ENCODE measurements at places on chromosomes 12 and 14.

- no peak overlapping the region for H3K27ac ChIP-seq
- no peak for DNase-seq
- no peaks in the 10 kb centered on the region for H3K4me1 ChIP-seq
- no peaks in the 10 kb centered on the region for H3K27me3 ChIP-seq
Observed at GRCh38 chr14:76498976-76499375, 123.0 kb downstream of the ESRRB start.

DNA sequence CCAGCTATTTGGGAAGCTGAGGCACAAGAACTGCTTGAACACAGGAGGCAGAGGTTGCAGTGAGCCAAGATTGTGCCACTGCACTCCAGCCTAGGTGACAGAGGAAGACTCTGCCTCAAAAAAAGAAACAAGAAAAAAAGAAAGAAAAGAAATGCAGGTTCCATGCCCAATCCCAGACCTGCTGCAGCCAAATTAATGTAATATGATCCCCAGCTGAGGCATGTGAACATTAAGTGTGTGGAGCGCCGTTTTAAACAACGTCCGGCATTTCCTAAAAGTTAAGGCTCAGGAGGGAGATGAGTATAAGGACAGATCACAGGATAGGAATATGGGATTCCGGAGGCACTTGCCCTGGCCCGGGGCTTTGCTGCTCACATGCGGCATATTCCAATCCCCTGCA, 162.9 kb downstream of the KSR2 start:
- H3K36me3 ChIP-seq, result no peaks in the 10 kb centered on the region
- H3K27me3 ChIP-seq, result peaks cover 21% of the 10 kb centered on the region
- H3K27ac ChIP-seq, result no peak overlapping the region
- no peak for DNase-seq

DNA sequence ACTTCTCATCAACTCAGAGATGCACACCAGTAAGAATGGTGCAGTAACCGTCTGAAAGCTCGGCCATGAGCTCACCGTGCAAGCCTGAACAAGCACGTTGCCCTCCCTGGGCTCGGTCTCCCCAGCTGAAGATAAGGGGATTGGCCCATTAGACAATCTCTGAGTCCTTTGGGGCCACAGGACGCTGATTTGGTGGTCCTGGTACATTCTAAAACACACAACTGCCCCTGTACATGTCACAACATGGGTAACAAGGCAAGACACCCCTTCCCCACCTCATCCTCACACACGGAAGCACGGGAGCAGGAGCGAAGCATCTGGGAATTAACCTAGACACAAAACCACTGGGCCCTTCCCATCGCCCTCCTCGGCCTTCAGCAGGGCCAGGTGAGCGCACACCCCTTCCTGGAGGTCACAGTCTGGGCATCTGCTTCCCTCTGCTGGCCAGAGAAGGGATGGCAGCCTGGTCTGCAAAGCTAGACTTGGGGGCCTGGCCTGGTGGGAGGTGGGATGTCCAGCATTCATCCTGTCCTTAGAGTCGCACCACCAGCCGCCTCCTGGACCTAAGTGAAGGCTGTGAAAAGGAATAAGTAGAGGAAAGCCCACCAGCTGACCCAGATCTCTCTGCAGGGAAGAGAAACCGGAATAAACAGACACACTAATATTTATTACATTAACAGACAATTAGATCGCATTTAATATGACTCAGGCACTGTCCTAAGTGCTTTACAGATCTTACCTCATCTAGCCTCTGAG, 18.9 kb upstream of the SMUG1 start:
- H3K27me3 ChIP-seq, result peaks cover 76% of the 10 kb centered on the region
- H3K4me1 ChIP-seq, result peaks cover 4% of the 10 kb centered on the region
- H3K36me3 ChIP-seq, result no peaks in the 10 kb centered on the region
- no peak overlapping the region for H3K4me3 ChIP-seq
- DNase-seq, result peak; percentile 63

- peak overlapping the region; percentile 85 for H3K4me3 ChIP-seq
- peak overlapping the region; percentile 97 for H3K27ac ChIP-seq
- H3K4me1 ChIP-seq, result peaks cover 20% of the 10 kb centered on the region
- no peaks in the 10 kb centered on the region for H3K27me3 ChIP-seq
Observed at GRCh38 chr12:64610660-64611340, 505 bp downstream of the RASSF3 start.

- H3K36me3 ChIP-seq, result peaks cover 22% of the 10 kb centered on the region
- H3K4me3 ChIP-seq, result peak overlapping the region; percentile 99
- peaks cover 29% of the 10 kb centered on the region for H3K4me1 ChIP-seq
- peak overlapping the region; percentile 99 for H3K27ac ChIP-seq
- H3K27me3 ChIP-seq, result no peaks in the 10 kb centered on the region
- DNase-seq, result peak; percentile 90
Observed at GRCh38 chr14:24095271-24096068, 1.4 kb downstream of the PCK2 start.

GRCh38 chr12:30813525-30814294, 59.0 kb upstream of the CAPRIN2 start:
- peaks cover 10% of the 10 kb centered on the region for H3K27me3 ChIP-seq
- no peaks in the 10 kb centered on the region for H3K36me3 ChIP-seq
- H3K27ac ChIP-seq, result no peak overlapping the region

DNA sequence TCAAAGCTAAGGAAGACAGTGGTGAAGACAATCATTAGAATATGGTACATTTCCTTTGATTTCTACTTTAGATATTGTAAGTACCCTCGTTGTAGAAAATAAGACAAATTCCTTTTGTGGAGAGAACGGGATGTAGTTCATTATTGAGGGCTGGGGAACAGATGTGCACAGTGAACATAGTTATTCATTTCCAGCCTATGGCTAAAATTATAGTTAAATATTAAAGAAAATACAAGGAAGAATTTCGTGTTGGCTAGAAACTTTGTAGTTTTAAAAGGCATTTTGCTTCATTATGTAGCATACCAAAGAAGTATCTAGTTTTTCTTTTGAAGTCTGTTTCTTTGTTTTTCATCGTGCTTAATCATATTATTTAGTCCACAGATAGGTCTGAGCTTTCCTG, 201.8 kb downstream of the ESR2 start:
- H3K36me3 ChIP-seq, result no peaks in the 10 kb centered on the region
- H3K27me3 ChIP-seq, result no peaks in the 10 kb centered on the region
- H3K4me3 ChIP-seq, result no peak overlapping the region
- no peak for DNase-seq

DNA sequence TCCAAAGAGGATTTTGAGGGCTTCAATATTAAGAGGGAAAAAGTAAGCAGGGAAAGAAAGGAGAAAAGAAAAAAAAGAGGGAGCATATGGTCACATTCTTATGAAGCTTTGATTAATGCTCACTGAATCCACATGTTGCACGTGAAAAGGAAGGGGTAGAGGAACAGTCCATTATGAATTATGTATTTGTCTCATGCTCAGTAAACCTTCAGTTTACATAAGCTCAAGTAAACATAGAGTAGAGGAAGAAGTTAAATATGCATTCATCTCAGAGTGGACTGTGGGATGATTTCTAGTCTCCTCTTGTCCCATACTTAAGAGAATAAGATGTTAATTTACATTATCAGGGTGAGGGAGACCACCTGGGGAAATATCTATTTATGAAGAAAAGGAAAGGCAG, 334.5 kb downstream of the IPO8 start:
- H3K27ac ChIP-seq, result no peak overlapping the region
- H3K36me3 ChIP-seq, result no peaks in the 10 kb centered on the region
- no peaks in the 10 kb centered on the region for H3K27me3 ChIP-seq
- DNase-seq, result no peak
- H3K4me1 ChIP-seq, result no peaks in the 10 kb centered on the region

DNA sequence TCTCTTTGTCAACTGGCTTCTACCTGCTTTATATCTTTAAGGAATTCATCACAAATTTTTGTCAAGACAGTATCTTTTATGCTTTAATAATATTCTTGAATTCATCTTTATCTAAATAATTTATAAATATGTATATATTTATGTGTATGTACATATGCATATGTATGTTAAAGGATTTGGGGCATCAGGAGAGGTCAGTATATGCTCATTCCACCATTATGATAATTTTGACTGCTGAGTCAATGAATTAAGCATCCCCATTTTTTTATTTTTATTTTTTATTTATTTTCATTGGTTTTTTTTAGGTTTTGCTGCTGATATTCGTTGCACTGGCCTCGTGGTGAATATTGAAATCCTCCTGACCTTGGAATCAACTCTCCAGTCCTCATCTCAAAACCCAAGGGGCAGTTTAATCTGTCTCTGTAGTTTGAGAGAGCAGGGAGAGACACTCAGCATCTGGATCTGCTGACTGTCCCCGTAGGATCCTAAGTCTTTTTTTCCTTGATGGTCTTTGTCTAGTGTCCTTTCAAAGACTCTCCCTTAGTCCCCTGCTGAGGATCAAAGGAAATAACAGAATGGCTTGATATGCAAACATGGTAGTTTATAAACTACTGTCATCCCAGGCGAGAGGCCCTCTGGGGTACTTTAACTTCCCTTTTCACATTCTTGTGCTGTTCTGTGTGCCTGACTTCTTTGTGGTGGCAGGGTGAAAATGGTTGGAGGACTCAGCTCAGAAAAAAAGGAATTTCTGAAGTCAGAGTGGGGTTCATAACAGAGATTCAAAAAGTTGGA, 218.7 kb downstream of the DIO2 start:
- DNase-seq, result no peak
- no peaks in the 10 kb centered on the region for H3K36me3 ChIP-seq
- no peaks in the 10 kb centered on the region for H3K27me3 ChIP-seq
- H3K4me3 ChIP-seq, result no peak overlapping the region
- no peak overlapping the region for H3K27ac ChIP-seq
- no peaks in the 10 kb centered on the region for H3K4me1 ChIP-seq

- H3K27ac ChIP-seq, result peak overlapping the region; percentile 56
- no peaks in the 10 kb centered on the region for H3K27me3 ChIP-seq
- no peak overlapping the region for H3K4me3 ChIP-seq
- peaks cover 86% of the 10 kb centered on the region for H3K4me1 ChIP-seq
Observed at GRCh38 chr12:104654665-104655609, 198.2 kb downstream of the CHST11 start.

GRCh38 chr12:90010089-90010488, 301.5 kb upstream of the ATP2B1 start:
- no peak overlapping the region for H3K27ac ChIP-seq
- peaks cover 28% of the 10 kb centered on the region for H3K4me1 ChIP-seq
- no peaks in the 10 kb centered on the region for H3K27me3 ChIP-seq
- H3K36me3 ChIP-seq, result peaks cover 4% of the 10 kb centered on the region
- H3K4me3 ChIP-seq, result no peak overlapping the region
- DNase-seq, result no peak

- peaks cover 17% of the 10 kb centered on the region for H3K27me3 ChIP-seq
- peak overlapping the region; percentile 47 for H3K27ac ChIP-seq
- peak; percentile 72 for DNase-seq
- peak overlapping the region; percentile 78 for H3K4me3 ChIP-seq
- peaks cover 36% of the 10 kb centered on the region for H3K4me1 ChIP-seq
- no peaks in the 10 kb centered on the region for H3K36me3 ChIP-seq
Observed at GRCh38 chr12:67698672-67699581, 50.4 kb downstream of the DYRK2 start.

- peaks cover 45% of the 10 kb centered on the region for H3K36me3 ChIP-seq
- no peak for DNase-seq
- no peak overlapping the region for H3K4me3 ChIP-seq
- H3K27me3 ChIP-seq, result no peaks in the 10 kb centered on the region
- peaks cover 31% of the 10 kb centered on the region for H3K4me1 ChIP-seq
- H3K27ac ChIP-seq, result peak overlapping the region; percentile 56
Observed at GRCh38 chr14:24297190-24297964, 2.2 kb downstream of the DHRS1 start.

GRCh38 chr14:70622111-70622712, 19.5 kb upstream of the TTC9 start:
- peaks cover 11% of the 10 kb centered on the region for H3K4me1 ChIP-seq
- peak; percentile 42 for DNase-seq
- no peak overlapping the region for H3K27ac ChIP-seq
- H3K4me3 ChIP-seq, result no peak overlapping the region
- no peaks in the 10 kb centered on the region for H3K27me3 ChIP-seq

- no peaks in the 10 kb centered on the region for H3K36me3 ChIP-seq
- peaks cover 11% of the 10 kb centered on the region for H3K27me3 ChIP-seq
- DNase-seq, result no peak
- no peaks in the 10 kb centered on the region for H3K4me1 ChIP-seq
- H3K27ac ChIP-seq, result no peak overlapping the region
Observed at GRCh38 chr12:75323663-75324062, 6.5 kb downstream of the CAPS2 start.

GRCh38 chr14:53306267-53306721, 153.2 kb upstream of the DDHD1 start:
- peak overlapping the region; percentile 69 for H3K4me3 ChIP-seq
- no peak for DNase-seq
- H3K27me3 ChIP-seq, result peaks cover 6% of the 10 kb centered on the region
- peaks cover 23% of the 10 kb centered on the region for H3K4me1 ChIP-seq
- H3K36me3 ChIP-seq, result peaks cover 4% of the 10 kb centered on the region

DNA sequence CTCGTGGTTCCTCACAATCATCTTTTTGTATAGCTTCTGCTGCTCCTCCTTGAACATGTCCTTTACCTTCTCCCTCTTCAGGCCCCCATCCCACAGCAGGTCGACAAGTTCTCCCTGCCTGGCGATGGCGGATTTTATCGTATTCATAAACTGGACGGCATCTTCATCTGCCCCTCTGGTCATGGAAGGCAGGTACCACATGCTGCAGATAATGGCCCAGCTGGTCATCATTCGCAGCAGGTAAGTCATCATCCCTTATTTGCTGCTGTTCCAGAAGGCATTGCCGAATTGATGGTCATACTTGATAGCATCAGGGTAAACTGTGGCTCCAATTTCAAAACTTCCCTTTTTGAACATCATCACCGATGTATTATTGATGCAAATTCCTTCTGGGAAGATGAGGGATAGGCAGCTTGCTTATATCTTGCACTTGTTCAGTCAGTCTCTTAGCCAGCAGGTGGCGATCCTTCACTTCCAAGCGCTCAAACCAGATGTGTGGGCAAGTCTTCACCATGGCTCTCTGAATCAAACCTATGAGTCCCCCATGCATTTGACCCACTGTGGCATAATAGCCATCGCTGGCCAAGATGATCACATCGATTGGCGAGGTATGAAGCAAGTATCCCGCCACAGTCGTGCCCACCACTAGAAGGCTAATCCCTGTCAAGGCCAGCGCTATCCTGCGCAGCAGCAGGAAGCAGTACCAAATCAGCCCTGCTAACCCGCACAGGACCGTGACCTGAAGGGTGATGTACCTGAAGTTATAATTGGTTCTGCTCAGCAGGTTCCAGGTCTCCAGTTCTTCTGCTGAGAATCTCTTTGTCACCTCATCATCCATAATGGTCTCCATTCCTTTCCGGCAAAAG, 381.5 kb upstream of the STXBP6 start:
- DNase-seq, result no peak
- no peaks in the 10 kb centered on the region for H3K36me3 ChIP-seq
- no peak overlapping the region for H3K27ac ChIP-seq
- no peaks in the 10 kb centered on the region for H3K27me3 ChIP-seq
- H3K4me3 ChIP-seq, result no peak overlapping the region

DNA sequence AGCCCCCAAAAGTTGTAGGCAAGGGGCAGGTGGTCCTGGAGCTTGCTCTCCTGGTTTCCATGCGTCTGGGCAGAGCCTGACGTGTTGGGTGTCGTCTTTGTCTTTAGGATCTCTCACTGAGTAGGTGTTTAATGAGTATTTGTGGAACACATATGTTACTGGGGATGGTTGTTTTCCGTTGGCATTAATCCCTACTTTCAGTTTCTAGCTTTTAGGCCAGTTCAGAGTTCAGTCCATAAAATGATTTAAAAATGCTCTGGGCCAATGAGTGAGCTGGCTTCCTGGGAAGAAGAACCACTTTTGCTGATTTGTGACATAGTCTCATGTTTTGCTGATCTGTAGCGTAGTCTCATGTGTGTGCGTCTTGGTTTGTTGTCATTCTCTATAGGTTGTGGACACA, 10.9 kb downstream of the AACS start:
- no peak overlapping the region for H3K4me3 ChIP-seq
- peaks cover 33% of the 10 kb centered on the region for H3K36me3 ChIP-seq
- H3K27ac ChIP-seq, result no peak overlapping the region
- H3K27me3 ChIP-seq, result no peaks in the 10 kb centered on the region

GRCh38 chr12:14605401-14605989, 37.8 kb upstream of the PLBD1 start:
- H3K36me3 ChIP-seq, result peaks cover 15% of the 10 kb centered on the region
- no peak for DNase-seq
- H3K4me1 ChIP-seq, result no peaks in the 10 kb centered on the region
- no peak overlapping the region for H3K4me3 ChIP-seq
- peaks cover 4% of the 10 kb centered on the region for H3K27me3 ChIP-seq
